ENCODE measurements at places on chromosomes 6 and 20.
A peak's percentile ranks its signal among the peaks of the same experiment; 100 is the strongest.

DNA sequence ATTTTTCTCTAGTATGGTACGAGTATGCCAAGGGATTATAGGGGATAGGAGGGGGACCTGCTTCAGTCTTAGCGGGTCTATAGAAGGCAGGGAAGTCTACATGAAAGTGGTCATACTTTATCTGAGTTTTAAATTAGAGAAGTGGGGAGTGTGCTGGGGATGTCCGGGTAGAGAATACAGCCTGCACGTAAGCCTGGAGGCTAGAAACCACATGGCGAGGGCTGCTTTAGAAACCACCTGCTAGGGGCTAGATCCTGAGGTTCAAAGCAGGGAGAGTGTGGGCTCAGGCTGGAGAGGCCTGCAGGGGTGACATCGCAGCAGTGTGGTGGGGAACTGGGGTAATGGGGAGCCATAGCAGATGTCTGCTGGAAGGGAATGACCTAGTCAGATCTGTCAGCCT, 85.2 kb downstream of the VEGFA start:
- no peak for DNase-seq

DNA sequence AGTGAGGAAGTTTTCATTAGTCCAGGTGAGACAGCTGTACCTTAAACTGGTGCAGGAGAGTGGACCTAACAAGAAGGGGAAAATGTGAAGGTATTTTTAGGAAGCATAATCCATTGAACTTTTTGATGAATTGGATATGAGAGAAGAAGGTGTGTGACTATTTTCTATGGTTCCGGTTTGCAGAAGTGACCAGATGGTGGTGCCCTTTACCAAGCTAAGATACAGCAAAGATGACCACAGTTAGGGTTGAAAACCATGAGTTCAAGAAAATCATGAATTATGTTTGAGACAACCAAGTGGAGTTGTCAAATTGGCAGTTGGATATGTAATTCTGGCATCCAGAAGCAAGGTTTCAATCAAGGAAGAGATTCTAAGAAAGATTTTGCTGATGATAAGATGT, 61.9 kb upstream of the NRSN1 start:
- peak; percentile 62 for DNase-seq

GRCh38 chr6:111580826-111581505, 24.7 kb downstream of the TRAF3IP2 start:
- no peak for DNase-seq

DNA sequence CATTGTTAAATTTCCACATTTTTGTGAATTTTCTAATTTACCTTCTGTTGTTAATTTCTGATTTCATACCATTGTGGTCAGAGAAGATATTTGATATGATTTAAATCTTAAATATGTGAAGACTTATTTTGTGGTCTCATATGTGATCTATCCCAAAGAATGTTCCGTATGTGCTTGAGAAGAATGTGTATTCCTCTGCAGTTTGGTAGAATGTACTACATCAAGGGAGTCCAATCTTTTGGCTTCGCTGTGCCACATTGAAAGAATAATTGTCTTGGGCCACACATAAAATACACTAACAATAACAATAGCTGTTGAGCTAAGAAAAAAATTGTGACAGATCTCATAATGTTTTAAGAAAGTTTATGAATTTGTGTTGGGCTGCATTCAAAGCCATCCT, 176.2 kb upstream of the PRND start:
- no peak for DNase-seq

GRCh38 chr20:926670-927069, 10.5 kb upstream of the ANGPT4 start:
- DNase-seq, result no peak

GRCh38 chr20:32040142-32040953, 11.7 kb upstream of the HCK start:
- no peak for DNase-seq

- DNase-seq, result no peak
Measured at GRCh38 chr20:5845681-5846615, 95.7 kb downstream of the SHLD1 start.

DNA sequence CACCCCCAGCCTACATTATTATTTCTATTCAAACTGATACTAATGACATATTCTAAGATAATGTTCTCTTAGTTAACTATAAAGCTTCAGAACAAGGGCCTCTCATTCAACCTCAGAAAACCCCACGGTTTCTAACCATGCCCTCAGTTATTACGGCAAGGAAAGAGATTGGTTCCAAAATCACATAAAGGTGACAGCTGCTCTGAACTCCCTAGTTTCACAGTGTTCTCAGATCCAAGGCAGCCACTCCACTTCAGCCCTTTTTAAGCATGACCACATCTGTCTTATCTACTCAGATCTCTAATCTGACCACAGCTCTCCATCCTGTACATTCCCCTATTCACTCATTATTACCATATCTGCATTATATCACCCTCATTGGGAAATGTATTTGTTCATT, 98.8 kb upstream of the CEP85L start:
- no peak for DNase-seq

DNA sequence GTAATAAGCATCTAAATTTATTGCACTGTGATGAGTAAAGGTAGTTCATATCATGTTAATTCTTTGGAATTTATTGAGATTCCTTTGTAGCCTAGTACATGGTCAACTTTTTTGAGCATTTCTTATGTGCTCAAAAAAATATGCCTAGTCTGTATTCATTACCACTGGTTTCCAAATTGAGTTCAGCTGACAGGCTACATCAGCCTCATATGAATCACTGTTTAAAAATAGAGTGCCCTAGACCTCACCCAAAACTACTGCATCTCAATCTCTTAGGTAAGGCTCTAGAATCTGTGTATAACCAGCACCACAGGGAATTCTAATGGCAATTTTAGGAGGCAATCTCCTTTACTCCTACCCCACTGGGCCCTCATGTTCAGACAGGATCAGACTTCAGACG, 16.7 kb upstream of the FOXF2 start:
- DNase-seq, result no peak

GRCh38 chr6:63899550-63899949, 263.9 kb downstream of the PHF3 start:
- no peak for DNase-seq

GRCh38 chr6:113901482-113901881, 44.3 kb downstream of the MARCKS start:
- no peak for DNase-seq

- DNase-seq, result no peak
Measured at GRCh38 chr6:162443101-162443500, 284.5 kb downstream of the PRKN start.

DNA sequence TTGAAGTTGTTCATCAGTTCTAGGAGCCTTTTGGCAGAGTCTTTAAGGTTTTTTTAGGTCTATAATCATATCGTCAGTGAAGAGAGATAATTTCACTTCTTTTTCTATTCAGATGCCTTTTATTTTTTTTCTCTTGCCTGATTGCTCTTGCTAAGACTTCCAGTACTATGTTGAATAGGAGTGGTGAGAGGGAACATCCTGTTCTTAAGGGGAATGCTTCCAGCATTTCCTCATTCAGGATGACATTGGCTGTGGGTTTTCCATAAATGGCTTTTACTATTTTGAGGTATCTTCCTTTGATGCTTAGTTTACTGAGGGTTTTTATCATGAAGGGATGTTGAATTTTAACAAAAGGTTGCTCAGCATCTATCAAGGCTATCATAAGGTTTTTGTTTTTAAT, 109.5 kb downstream of the CLVS2 start:
- DNase-seq, result no peak

DNA sequence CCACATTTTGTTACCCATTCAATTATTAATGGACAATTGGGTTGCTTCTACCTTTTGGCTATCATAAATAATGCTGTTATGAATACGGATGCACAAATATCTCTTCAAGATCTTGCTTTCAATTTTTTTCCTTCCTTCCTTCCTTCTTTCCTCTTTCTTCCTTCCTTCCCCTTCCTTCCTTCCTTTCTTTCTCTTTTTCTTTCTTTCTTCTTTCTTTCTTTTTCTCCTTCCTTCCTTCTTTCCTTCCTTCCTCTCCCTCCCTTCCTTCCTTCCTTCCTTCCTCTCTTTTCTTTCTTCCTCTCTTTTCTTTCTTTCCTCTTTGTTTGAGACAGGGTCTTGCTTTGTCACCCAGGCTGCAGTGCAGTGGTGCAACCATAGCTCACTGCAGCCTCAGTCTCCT, 39.2 kb downstream of the ZNF184 start:
- DNase-seq, result no peak

DNA sequence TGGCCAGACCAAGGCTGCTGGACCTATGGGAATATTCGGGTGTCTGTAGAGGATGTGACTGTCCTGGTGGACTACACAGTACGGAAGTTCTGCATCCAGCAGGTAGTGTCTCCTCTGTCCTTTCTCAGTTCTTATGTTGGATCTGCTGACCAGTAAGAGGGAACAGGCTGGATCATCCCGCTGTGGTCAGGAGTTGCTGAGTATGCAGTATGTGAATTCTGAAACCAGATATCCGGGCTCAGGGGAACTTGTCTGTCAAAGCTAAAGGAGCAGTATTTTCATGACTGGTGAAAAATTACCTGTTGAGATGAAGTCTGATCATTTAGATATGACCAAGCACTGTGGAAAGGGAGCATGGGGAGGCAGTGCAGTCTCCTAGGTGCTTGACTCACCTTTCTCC, 22.1 kb upstream of the GNRH2 start:
- no peak for DNase-seq

GRCh38 chr6:31308050-31308844, 36.4 kb upstream of the HLA-C start:
- no peak for DNase-seq

DNA sequence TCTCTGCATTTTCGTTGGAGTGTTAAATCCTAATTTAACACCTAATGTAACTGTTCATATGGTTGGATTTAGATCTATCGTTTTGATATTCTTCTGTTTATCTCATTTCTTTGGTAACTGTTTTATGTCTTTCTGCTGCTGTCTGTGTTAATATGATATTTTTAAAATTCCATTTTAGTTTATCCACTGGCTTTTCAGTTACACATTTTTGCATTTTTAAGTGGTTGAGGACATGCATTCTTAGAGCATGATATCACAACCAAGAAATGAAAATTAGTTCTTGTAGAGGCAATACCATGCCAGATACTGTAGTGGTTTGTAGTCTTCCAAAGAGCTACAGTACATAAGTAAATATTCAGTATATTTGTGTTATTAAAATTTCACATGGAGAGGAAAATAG, 58.6 kb downstream of the LIN28B start:
- no peak for DNase-seq

- DNase-seq, result peak; percentile 85
Measured at GRCh38 chr6:3748208-3749066, 3.1 kb downstream of the PXDC1 start.

DNA sequence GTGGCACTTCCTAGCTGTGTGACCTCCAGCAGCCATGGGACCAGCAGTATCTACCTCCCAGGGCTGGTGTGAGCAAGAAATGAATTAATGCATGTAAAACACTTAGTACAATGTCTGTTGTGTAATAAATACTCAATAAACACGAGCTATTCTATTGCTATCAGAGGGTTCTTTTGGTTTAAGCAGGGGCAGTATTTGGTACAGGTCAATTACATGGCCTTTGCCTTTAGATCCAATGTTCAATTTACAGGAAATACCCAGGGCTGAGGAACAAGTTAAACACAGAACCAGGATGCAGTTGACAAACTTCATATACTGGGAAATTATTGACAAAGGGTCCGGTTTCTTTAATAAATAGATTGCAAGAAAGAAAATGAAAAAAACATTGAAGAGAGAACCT, 2.9 kb downstream of the TGM2 start:
- DNase-seq, result no peak

GRCh38 chr20:32439132-32439829, 81.2 kb downstream of the ASXL1 start:
- no peak for DNase-seq

GRCh38 chr6:6006428-6007365, at the start of gene NRN1:
NRN1 (minus strand) TSS chr6:6006925; CDS start chr6:6006749, 176 bp downstream.
- no peak for DNase-seq

GRCh38 chr6:123676793-123677192, 40.0 kb upstream of the TRDN start:
- DNase-seq, result no peak

- no peak for DNase-seq
Measured at GRCh38 chr6:157715728-157716164, 107.3 kb upstream of the SNX9 start.

GRCh38 chr6:123841067-123841896, 37.6 kb downstream of the NKAIN2 start:
- DNase-seq, result no peak

DNA sequence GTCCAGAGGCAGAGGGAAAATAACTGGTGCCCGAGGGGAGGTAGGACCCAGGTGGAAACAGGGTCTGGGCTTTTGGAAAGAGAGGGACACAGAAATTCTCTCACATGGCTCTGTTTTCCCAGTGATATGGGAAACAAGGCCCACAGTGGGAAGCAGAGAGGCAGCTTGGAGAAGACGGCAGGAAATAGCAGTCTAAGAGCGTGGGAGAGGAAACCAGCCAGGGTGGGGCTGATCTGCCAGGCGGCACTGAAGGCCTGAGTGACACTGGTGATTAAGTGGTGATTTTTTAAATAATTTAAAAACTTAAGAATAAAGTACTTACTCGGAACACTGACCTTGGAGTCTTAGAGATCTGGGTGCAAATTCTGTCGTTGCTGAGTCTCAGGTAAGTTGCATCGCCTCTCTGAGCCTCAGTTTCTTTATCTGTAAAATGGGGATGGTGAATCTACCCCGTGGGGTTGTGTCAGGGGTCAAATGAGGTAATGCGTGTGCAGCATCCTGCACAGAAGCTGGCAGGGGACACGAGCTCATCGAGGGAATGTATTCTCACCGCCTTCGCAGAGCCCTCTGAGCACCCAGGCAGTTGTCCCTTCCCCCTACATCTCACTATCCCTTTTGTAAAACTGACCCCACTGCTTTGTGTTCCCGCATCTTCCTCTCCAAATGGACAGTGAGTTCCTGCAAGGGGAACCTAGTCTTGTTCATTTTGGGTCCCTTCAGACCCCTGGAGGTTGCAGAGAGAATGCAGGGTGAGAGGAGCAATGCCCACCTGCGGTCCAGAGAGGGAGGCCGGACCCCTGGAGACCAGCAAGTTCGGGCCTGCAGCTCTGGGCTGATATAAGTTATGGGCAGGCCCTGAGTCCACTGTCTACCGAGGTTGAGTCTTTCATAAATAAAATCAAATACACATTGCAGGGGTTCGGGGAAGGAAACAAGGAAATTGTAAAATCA, 228.6 kb upstream of the PMEPA1 start:
- no peak for DNase-seq

DNA sequence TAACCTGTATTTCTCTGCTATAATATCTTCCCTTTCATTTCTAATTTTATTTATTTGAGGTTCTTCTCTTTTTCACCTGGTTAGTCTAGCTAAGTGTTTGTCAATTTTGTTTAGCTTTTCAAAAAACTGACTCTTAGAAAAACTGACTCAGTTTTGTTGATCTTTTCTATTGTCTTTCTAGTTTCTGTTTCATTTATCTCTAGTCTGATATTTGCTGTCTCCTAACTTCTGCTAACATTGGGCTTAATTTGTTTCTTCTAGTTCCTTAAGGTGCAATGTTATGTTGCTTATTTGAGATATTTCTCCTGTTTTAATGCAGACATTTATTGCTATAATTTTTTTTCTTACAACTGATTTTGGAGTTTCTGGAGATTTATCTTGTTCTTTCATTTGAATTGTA, 1011.0 kb downstream of the EPHA7 start:
- no peak for DNase-seq

- DNase-seq, result no peak
Measured at GRCh38 chr20:32480371-32481241, 104.5 kb downstream of the NOL4L start.

Data from HepG2 (cell line).